ENCODE measurements at places on chromosomes 11 and 22.
A peak's percentile ranks its signal among the peaks of the same experiment; 100 is the strongest.

DNA sequence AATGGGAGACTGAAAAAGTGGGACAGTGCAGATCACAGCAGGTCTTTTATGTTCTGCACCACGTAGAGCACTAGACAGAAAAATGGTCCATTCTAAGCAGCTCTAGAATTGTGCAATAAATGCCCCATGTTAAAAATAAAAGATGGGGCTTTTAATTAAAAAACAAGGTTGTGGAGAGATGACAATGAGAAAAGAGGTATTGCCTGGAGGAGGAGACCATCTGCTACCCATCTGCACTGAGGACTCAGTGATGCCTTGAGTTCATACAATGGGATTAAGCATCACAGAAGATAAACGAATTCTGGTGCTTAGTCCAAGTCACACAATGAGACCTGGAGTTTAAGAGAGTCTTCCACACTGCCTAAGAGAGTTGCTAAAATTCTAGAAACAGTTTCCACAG, 73.6 kb downstream of the PAK1 start:
- DNase-seq: no peak

DNA sequence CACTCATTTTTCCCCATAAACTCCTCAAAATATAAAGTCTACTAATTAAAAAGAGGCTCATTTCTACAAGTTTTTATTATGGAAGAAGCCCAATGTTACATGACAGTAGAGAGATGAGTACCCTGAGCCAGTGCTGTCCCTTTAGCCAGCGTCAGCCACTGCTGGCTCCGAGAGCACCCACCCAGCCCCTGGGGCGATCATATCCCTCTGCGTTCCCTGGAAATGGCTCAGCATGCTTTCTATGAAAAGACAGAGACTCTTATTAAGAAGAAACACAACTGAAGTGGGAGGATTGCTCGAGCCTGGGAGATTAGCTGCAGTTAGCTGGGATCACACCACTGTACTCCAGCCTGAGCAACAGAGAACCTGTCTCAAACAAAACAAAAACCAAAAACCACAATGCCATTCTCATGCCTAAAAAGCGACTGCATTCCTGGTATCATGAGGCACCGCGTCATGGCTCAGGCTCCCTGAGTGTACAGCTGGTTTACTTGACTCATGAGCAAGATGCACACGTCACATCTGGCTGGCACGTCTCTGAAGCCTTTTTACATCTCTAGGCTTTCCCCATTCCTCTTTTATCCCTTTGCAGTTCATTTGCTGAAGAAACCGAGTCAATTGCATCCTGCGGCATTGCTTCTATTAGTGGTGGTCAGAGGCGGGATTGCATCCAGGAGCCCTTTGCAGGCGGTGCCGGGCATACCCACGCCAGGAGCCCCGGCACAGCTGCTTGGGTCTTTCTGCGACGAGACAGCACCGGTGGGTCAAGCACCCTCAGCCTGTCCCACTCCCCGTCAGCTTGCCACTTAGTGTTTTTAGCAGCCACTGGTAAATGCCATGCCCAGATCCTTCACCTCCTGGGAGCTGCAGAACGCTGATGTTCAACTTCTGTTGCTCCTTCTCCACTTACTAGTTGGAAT, 119.9 kb downstream of the CTTN start:
- no peak for DNase-seq

DNA sequence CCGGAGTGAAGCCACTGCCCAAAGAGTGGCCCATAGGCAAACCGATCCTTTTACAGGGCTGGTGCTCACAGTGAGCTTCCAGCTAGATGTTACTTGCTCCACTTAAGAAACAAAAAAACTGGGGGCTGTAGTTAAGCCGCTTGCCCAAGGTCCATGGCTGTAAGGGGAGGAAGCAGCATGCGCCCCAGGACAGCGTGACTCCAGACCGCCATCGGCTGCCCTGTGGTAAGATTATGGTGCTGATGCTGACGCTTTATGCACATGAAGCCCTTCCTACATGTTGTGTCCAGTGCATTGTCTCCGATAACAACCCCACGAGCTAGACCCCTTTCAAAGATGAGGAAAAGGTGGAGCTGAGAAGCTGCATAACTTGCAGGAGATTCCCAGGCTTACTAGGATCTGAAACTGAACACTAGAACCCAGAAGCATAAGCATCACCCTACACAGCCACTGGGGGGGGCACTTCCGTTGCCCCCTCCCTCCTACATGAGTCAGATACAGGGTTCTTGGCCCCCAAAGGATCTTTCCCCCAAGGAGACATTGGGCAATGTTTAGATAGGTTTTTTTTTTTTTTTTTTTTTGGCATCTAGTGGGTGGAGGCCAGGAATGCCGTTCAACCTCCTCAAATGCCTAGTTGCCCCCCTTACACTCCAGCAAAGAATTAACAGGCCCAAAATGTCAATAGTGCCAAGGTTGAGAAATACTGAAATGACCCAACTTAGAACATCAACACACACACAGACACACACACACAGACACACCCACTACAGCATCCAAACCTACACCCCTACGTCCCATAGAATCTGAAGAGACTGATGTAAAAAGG, 53.9 kb downstream of the MN1 start:
- no peak for DNase-seq

DNA sequence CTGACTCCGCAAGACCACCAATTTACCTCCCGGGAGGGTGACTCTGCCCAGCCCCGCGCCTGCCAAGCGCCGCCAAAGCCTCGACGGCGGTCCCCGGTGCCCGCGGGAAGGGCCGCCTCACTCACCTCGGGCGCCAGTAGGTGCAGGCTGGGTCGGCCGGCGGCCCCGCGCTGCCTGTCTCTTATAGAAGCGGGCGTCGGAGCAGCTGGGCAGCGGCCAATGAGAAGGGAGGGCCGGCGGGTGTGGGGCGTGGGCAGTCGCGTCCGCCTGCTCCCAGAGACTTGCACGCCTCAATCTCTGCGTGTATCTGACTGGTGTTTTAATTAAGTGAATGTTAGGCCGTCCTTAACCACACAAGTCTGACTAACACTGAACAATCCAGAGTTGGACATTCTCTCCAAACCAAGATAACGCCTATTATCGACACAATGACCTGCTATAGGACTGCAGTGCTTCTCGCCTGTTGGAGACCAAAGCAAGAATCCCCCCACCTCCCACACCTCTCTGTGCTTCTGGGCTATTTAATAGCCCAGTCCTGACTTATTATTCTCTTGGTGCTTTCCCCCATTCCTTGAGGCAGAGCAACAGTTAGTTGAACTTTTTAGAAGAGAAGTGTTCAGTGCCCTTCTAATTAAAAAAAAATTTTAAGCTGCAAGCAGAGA, at the start of gene TPH1:
Gene TPH1 (minus strand): TSS at position 154 of the 662 bp plus-strand sequence. CDS start 5,507 bp downstream, outside the sequence.
- no peak for DNase-seq

GRCh38 chr11:92667486-92668152, 301.8 kb upstream of the MTNR1B start:
- no peak for DNase-seq

- no peak for DNase-seq
Measured at GRCh38 chr22:42432020-42432596, at the start of gene NFAM1. Gene NFAM1 (minus strand): TSS chr22:42432403. CDS start chr22:42432357, 46 bp downstream.

- peak; percentile 47 for DNase-seq
Measured at GRCh38 chr22:24938741-24939341, 7.7 kb downstream of the LHFPL7 start.

- peak; percentile 20 for DNase-seq
Measured at GRCh38 chr11:2789331-2789730, 89.5 kb upstream of the KCNQ1OT1 start.

DNA sequence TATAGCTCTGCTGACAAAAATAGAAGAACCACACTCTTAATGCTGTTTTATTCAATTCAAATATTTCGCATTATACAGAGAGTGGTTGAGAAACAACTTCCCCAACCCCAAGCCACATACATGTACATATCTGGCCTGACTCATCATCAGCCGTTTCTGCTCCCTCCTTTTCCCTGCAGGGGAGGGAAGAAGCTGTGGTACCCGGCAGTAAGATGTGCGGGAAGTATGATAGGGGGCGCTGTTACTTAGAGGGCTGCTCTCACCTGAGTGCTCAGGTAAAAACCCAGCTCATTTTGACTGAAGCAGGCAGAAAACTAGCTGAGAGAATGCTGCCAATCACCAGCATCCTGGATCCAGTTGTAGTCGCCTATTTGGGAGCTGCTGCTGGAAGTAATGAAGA, 85.5 kb downstream of the NELL1 start:
- DNase-seq: no peak

DNA sequence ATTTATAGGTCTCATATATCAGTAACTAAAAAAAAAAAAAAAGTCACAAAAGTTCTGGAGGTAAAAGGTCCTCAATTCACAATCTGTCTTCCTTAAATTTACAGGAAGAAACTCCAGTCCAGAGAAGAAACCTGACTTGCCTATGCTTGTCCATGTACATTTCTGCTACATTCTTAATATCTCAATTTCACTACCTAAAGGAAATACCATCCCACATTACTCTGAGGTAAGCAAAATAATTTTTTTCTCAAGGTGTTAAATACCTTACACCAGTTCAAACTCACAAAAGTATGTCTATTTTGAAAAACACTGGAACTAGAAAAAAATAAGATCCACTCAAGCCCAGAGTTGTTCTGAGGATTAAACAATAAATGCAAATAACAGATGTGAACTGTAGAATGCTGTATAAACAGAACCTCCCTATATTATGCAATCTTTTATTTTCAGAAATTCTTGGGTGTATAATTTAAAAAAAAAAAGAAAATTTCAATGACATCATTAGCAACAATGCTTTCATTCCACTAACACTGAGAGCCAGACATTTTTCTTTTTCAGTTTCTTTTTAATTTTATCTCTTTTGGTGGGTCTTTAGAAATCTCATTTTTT, 49.9 kb upstream of the GDPD4 start:
- no peak for DNase-seq

DNA sequence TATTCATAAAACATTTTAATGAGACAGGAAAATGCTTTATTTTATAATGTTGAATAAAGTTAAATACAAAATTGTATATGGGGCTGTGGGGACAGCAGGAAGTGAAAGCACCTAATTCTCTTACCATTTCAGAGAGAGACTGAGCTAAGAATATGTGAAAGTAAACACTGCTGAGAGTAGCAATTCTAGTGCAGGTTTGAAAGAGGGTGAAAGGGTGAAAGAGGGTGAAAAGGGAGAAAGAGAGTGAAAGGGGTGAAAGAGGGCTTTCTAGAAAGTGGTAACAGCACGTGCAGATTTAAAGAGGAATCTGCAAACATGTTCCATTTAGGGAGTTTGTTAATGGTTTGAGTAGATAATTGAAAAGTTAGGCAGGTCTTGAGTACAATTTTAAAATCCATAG, 652.0 kb upstream of the CCDC90B start:
- no peak for DNase-seq

DNA sequence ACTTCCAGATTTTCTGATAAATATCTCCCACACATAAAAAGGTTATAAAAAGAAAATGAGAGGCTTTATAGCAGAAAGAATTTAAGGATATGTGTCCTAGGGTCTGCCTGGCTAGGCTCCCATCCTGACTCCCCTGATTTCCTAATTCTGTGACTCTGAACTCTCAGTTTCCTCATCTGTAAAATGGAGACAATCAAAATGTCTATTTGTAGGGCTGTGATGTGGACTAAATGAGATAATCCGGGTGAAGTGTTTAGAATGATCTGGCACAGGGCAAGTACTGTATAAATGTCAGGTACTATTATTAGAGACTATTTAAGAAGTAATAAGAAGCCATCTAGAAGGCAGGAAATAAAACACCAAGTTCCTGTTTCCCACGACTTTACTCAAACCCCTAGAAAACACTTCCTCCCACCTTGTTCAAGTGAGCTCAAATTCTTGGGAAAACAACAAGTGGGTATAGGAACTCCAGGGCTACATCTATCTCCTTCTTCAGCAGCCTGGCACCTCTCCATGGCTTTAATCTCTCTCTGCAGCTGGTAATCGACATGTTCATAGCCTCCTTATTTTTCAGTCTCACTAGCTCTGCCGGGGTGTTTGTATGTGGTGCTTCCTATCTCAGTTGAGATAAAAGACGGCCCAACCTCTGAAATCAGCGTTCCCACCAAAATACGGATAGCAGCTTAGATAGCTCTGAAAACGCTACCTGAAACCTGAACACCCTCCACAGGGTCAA, 6.7 kb downstream of the ASCC2 start:
- DNase-seq: no peak

- no peak for DNase-seq
Measured at GRCh38 chr11:134685793-134686380, 273.8 kb upstream of the B3GAT1 start.

DNA sequence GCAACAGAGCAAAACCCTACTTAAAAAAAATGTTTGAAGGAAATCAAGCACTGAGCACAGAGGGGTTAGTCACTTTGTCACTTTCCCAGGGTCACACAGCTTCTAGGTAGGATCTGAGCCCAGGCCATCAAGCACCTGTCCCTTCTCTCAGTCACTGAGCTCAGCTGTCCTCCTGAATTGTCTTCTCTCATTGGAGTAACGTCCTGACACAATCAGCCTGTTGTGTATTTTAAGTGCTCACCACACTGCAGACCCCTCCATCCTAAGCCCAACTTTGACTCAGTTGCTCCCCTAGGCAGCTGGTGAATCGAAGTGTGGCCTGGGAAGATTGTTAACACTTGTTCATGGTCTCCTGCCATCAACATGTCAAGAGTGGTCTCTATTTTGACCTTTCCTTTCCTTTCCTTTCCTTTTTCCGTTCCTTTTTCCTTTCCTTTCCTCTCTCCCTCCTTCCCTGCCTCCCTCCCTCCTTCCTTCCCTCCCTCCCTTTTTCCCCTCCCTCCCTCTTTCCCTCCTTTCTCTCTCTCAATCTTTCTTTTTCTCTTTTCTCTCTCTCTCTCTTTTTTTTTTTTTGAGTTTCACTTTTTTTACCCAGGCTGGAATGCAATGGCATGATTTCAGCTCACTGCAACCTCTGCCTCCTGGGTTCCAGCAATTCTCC, 76.1 kb downstream of the PIWIL3 start:
- no peak for DNase-seq

DNA sequence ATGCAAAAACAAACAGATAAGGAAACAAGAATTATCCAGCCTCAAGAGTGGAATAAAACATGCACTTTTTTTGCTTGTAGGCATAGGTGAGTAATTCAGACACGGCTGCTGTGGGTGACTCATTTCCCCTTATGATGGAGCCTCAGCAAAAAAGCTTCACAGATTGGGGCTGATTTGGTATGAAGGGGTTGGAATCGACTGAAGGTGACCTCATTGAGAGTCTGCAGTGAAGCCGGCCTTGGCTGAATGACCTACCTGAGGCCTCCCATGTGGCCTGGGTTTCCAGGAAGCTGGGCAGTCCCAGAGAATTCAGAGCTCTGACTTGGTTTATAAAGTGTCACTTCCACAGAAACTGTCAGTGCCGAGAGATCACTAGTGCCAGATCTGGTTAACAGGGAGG, 34.2 kb upstream of the VPREB1 start:
- DNase-seq: peak; percentile 73

DNA sequence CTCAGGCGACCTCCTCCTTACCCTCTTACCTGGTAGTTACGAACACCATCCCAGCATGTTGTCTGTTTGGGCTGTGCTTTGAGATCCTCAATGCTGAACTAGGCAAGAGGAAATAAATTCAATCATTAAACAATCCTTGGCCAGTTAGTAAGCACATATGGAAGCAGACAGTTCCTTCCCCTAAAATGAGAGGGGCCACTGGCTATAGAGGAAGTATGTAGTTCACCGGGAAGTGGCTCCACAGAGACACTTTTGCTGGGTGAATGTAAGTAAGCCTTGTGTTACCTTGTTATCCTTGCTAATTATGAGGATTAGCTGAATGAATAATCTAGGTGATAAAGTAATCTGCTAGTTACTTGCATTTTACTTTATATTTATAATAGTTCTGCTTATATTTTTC, 2.9 kb downstream of the THYN1 start:
- no peak for DNase-seq

GRCh38 chr22:50403701-50404101, 60.6 kb downstream of the PPP6R2 start:
- DNase-seq: no peak

Data from activated T-cell treated with anti-CD3 and anti-CD28 coated beads, Interleukin-2, amount 50 U/mL, for 24 hours (primary cell).